ENCODE measurements at places on chromosomes 5 and 9. TPM values are rescaled to one million over a fixed set of nuclear protein-coding genes. Genes with fewer than 3 reads are reported as not detected.
A peak's percentile ranks its signal among the peaks of the same experiment; 100 is the strongest.

- DNase-seq = no peak
Observed at GRCh38 chr5:37272511-37272910, 23.3 kb upstream of the CPLANE1 start.

- no peak for DNase-seq
Observed at GRCh38 chr5:56549096-56549886, 266.1 kb upstream of the MAP3K1 start.

GRCh38 chr5:16886793-16887345 lies 49.2 kb downstream of the MYO10 start:
- DNase-seq = no peak

DNA sequence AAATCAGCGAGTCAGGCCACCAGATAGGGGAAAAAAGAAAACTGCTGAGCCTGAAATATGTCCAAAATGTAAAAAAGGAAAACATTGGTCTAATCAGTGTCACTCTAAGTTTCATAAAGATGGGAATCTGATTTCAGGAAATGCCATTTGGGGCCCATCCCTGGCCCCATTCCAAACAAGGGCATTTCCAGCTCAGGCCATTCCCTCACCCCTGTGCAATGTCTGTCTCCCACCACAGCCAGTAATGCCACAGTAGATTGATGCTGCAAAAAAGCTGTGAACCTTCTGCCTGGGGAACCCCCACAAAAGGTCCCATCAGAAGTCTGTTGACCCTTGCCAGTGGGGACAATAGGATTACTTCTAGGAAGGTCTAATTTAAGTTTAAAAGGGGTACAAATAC lies 199.6 kb downstream of the YTHDC2 start:
- no peak for DNase-seq

GRCh38 chr5:173830421-173830820 lies 57.7 kb upstream of the CPEB4 start:
- DNase-seq = no peak

DNA sequence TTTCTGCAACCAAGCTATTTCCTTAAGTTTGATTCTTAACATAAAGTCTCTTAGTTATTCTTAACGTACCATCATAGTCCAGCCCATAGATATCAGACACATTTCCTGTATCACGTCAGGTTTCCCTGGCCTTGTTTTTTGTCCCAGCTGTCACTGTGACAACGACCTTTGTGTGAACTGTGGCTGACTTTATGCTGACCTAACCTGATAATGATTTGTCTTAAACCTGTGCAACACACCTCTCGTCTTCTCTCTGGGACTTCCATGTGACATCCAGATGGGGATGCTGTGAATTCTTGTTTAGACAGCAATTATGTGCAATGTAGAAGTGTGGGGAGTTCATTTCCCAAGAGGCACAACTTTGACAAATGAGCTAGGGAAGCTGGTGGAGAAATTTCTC lies 662.8 kb downstream of the PTPRD start:
- DNase-seq = no peak

DNA sequence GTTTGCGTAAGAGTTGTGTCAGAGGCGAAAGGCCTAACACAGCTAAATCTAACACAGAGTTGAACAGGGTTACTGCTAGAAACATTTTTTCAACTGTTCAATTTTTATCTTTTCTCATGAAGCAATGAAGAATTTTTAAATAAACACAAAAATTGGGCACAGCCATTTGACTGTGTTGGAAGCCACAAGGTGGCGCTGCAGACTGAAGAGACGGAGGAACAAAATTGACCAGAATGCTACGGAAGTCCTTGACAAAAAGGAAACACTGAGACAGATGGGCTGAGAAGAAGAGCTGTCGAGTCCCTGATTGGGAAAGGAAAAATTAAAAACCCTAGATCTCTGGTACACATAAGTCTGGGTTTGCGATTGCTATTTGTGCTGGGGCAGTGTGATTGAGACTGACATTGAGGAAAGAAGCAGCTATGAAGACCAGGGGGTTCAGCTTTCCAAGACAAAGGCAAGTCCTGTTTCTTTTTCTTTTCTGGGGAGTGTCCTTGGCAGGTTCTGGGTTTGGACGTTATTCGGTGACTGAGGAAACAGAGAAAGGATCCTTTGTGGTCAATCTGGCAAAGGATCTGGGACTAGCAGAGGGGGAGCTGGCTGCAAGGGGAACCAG lies at the start of gene PCDHB9:
TSS of gene PCDHB9 (plus strand) at position 265 of the 616 bp plus-strand sequence. CDS start at position 423, 158 bp downstream.
- DNase-seq = peak; percentile 59

- DNase-seq = no peak
Observed at GRCh38 chr5:43208658-43209057, 16.6 kb downstream of the NIM1K start.

The NR2F1 gene
- total RNA-seq = not detected

The SLC36A3 gene
- not detected for total RNA-seq

Measured in activated CD8-positive, alpha-beta T cell treated with anti-CD3 and anti-CD28 coated beads for 36 hours (primary cell).